ENCODE measurements at places on chromosomes 16 and 17.

DNA sequence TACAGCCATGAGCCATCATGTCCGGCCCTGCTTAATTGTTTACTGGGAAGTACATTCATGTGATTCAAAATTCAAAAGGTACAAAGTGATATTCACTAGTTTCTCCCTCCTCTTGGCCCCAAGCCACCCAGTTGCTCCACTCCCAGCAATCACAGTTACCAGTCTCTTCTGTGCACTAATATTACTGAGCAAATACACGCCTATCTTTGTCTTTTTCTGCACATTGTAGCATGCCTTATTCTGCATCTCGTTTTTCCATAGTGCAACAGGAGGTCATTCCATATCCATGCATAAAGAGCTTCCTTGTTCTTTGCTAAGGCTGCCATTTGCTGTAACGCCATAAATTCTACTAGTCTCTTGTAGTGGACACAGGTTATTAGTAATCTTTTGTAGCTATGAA is 2.2 kb upstream of the ALOX15 start:
- DNase-seq = no peak

- no peak for DNase-seq
Measured at GRCh38 chr17:10757067-10757466, 27.2 kb upstream of the TMEM220 start.

- no peak for DNase-seq
Measured at GRCh38 chr16:66389256-66390176, 23.0 kb downstream of the CDH5 start.

GRCh38 chr16:67936880-67937605 is 393 bp upstream of the PSMB10 start:
- DNase-seq = no peak

DNA sequence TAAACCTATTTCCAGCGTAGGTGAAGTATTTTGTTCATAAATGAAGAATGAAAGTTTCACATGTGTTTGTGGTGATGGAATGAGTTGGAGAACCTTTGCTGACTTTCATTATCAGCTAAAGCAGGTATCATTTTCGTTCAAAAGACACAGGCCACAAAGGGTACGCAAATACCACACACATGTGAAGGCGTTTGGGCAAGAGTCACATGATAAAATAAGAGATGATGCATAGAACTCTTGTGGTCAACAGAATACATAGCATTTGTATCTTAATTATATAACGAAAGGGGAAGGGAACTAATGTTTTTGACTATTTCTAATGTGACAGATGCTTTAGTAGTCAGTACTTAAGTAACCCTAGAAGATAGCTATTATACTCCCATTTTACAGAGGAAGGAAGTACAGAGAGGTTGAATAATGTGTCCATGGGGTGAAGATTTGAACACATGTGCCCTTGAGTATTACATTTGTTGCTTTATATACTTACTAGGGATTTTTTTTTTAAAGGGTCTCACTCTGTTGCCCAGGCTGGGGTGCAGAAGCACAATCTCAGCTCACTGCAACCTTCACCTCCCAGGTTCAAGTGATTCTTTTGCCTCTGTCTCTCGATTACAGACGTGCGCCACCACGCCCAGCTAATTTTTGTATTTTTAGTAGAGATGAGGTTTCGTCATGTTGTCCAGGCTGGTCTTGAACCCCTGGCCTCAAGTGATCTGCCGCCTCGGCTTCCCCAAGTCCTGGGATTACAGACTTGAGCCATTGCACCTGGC is 4.8 kb downstream of the RPA1 start:
- DNase-seq = no peak

- no peak for DNase-seq
Measured at GRCh38 chr16:67641779-67642708, 2.9 kb upstream of the CARMIL2 start.

Measured in AG04449 (cell line).